ENCODE measurements at places on chromosomes 11 and 22. TPM values are rescaled to one million over a fixed set of nuclear protein-coding genes. Genes with fewer than 3 reads are reported as not detected.

DNA sequence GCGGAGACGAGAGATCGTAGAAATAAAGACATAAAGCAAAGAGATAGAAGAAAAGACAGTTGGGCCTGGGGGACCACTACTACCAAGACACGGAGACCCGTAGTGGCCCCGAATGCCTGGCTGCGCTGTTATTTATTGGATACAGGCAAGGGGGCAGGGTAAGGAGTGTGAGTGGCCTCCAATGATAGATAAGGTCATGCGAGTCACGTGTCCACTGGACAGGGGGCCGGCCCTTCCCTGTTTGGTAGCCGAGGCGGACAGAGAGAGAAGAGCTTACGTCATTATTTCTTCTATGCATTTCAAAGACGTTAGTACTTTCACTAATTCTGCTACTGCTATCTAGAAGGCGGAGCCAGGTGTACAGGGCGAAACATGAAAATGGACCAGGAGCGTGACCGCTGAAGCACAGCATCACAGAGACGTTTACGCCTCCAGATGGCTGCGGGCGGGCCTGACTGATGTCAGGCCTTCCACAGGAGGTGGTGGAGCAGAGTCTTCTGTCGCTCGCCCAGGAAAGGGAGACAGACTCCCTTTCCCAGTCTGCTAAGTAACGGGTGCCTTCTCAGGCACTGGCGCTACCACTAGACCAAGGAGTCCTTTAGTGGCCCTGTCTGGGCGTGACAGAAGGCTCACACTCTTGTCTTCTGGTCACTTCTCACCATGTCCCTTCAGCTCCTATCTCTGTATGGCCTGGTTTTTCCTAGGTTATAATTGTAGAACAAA, 24.8 kb downstream of the PPP6R2 start:
- no peak for DNase-seq

GRCh38 chr11:81059356-81059755, 1618.5 kb upstream of the TENM4 start:
- DNase-seq, result no peak

GRCh38 chr11:130118636-130119387, 40.8 kb upstream of the ST14 start:
- DNase-seq, result no peak

- no peak for DNase-seq
Observed at GRCh38 chr11:58075781-58076180, 45.0 kb downstream of the OR6Q1 start.

GRCh38 chr22:22667966-22668880, 23.8 kb downstream of the GGTLC2 start:
- DNase-seq, result no peak

Gene THAP12
- 92.5 TPM for total RNA-seq

DNA sequence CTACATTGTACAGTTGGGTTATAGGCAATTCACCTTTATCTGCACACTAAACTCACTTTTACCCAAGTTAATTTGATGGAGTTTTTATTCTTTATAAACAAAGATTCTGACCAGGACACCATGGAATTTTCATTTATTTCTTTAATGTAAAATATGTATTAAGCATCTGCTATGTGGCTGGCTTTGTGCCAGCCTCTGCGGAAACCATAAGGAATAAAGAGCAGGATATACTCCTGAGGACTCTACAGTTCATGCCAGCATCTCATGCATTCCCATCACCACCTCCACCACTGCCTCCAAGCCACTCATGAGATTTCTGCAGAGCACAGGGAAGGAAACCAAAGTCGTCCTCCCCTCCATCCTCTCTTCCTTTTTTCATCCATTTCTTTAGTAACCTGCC, 100.0 kb upstream of the DBX1 start:
- no peak for DNase-seq

Data from frontal cortex (tissue), 4 donors.